ENCODE measurements at places on chromosomes 6 and 20. TPM values are rescaled to one million over a fixed set of nuclear protein-coding genes. Genes with fewer than 3 reads are reported as not detected.

ABHD16B gene
- not detected for total RNA-seq

FYN gene
- total RNA-seq = 81.2 TPM

GPSM3 gene
- 7.4 TPM for total RNA-seq

RPS21 gene
- total RNA-seq = 4,266 TPM

FAM83B gene
- total RNA-seq = not detected

PGC gene
- not detected for total RNA-seq

PAK1IP1 gene
- total RNA-seq = 10.5 TPM

THBD gene
- 19.9 TPM for total RNA-seq

BFSP1 gene
- 2.3 TPM for total RNA-seq

KPNA5 gene
- 2.4 TPM for total RNA-seq

GLP1R gene
- total RNA-seq = not detected

HEY2 gene
- not detected for total RNA-seq

EPPIN gene
- total RNA-seq = not detected

SSTR4 gene
- not detected for total RNA-seq

PNRC1 gene
- total RNA-seq = 132 TPM

SNAP25 gene
- not detected for total RNA-seq

SIRPG gene
- total RNA-seq = not detected

PRIM2 gene
- total RNA-seq = 7.8 TPM

TMEM170B gene
- 0.49 TPM for total RNA-seq

LST1 gene
- not detected for total RNA-seq

HM13 gene
- total RNA-seq = 139 TPM

SLC26A8 gene
- not detected for total RNA-seq

ZC2HC1B gene
- total RNA-seq = not detected

RRP36 gene
- 69.9 TPM for total RNA-seq

C20orf204 gene
- not detected for total RNA-seq

GJA1 gene
- total RNA-seq = 113 TPM

LRRC73 gene
- 1.5 TPM for total RNA-seq

ZBTB12 gene
- total RNA-seq = 2.1 TPM

MUC22 gene
- total RNA-seq = not detected
